ENCODE measurements at places on chromosomes 1 and 21.

- no peak for DNase-seq
These were observed 13.4 kb downstream of the KIF21B start for GRCh38 chr1:201009962-201010645.

GRCh38 chr1:89310505-89310904, 37.8 kb upstream of the GBP5 start:
- DNase-seq, result peak; percentile 64

GRCh38 chr1:183283286-183283685, 97.2 kb downstream of the LAMC2 start:
- DNase-seq, result no peak

DNA sequence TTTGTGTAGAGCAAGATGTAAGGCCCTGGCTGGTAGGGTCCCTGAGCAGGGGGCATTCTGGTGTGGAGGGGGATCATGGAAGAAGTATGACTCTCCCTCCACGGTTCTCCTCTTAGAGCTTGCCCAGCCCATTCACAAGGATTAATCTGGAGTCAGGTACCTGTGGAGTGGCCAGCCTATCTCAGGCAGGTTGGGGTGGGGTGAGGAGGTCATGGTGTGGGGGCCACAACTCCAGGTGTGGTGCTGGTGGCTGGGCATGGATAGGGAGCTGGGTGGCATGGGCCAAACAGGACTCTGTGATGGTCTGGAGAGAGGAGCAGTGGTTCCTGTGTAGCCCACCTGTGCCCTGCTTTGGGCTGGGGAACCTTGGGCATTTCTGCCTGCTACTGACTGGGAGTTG, 32.3 kb downstream of the TMCC2 start:
- DNase-seq, result no peak

- DNase-seq, result no peak
These were observed 9.3 kb downstream of the ZNF672 start for GRCh38 chr1:248847181-248847955.

- DNase-seq, result no peak
These were observed 131.5 kb downstream of the NTNG1 start for GRCh38 chr1:107272321-107272720.

- DNase-seq, result no peak
These were observed 70.9 kb downstream of the APP start for GRCh38 chr21:26099610-26100219.

- no peak for DNase-seq
These were observed 405.6 kb downstream of the NPHP4 start for GRCh38 chr1:5586629-5587028.

- DNase-seq, result no peak
These were observed 25.2 kb upstream of the MAP3K7CL start for GRCh38 chr21:29105218-29105617.

GRCh38 chr1:26070963-26071342, 3.5 kb upstream of the TRIM63 start:
- DNase-seq, result no peak

DNA sequence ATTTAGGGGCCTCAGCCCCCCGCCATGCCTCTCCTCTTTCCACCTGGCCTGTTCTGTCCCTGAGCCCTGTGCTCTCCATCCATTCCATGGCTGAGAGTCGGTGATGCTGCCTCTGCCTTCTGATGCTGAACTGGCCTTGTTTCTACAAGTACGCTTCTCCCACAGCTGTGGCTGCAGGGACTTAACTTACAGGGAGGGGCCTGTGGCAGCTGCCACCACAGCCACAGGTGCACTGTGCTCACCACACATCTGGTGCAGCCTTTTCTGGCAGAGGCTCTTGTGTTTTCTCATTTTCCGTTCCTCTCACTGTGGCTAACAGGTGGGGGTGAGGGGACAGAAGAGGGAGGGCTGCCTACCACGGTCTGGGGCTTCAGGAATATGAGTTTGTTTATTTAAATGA, 4.2 kb downstream of the FMO1 start:
- DNase-seq, result no peak

DNA sequence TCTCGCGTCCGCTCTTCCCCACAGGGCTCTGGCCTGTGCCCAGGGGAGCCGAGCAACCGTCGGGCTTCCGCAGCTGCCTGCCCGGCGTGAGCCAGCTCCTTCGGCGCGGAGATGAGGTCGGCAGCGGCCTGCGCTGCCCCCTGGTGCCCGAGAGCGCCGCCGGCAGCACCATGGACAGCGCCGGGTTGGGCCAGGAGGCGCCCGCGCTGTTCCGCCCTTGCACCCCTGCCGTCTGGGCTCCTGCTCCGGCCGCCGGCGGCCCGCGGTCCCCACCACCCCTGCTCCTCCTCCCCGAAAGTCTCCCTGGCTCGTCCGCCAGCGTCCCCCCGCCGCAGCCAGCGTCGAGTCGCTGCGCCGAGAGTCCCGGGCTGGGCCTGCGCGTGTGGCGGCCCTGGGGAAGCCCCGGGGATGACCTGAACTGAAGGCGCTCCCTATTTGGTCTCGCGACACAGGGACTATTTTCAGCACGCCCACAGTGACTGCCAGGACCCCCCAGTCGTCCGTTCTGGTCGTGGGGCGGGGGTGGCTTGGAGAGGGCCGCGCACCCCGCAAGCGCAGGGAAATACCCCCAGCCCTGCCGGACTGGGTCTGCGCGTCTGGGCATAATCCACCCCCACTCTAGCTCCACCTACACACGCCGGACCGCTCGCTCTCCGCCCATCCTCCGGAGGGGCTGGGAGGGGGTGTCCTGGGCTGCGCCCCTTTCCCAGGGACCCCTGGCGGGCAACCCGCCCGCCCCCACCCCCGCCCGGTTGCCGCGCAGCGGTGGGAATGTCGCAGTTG, 1.3 kb downstream of the HES3 start:
- peak; percentile 82 for DNase-seq

DNA sequence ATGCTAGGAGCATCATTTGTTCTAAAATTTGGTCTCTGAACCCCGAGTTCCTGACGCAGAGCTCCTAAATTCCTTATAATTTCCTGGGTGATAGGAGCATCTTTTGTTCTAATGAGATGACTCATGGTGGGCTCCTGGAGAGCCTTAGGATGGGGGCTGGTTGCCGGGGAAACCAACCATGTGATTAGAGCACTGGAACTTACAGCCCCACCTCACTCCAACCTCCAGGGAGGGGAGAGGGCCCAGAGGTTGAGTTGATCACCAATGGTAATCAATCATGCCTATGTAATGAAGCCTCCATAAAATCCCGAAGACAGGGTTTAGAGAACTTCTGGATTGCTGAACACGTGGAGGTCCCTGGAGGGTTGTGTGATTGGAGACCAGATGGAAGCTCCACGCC, 7.7 kb downstream of the SHISAL2A start:
- DNase-seq, result no peak

DNA sequence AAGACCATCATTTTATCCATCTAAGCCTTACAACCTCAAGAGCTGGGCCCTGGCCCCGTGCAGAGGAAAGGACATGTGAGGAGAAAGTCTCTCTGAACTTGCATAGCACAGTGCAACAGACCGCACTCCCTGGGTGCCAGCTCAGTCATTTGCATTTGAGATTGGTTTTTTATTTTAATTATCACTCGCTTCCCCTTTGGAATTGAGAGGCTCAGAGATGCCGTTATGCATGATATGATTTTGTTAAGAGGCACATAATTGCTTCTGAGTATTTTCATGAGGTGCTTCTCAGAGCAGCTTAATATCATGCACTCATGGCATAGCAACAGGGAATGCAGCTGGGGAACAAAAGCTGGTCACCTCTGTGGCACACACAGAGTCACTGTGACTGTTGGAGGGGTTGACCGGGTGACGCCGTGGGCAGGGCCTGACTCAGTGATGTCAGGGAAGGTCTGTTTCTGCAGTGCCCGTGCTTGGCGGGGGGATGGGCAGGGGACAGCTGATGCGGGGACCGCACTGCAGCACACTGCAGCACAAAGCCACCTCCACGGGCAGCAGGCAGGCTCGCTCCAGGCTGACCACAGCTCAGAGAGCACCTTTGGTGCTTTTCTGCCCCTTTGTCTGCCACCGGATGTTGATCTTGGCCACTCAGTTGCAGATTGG, 43.2 kb upstream of the VAMP3 start:
- DNase-seq, result no peak

GRCh38 chr1:232431748-232432147, 198.2 kb downstream of the SIPA1L2 start:
- DNase-seq, result no peak

DNA sequence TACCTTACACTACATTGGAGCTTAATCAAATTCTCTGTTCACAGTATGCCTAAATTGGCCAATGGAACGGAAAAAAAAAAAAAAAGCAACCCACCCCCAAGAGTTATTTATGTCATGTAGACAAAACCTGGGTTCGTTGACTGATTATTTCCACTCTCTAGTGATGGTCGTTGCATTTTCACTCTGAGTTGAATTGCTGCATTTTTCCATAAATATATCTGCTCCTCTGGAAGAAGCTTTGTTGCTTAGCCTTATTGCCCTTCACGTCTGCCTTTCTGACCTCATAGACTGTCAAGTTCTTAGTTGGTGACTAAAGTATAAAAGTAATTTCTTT, 90.2 kb upstream of the RUNX1 start:
- no peak for DNase-seq

GRCh38 chr1:91821126-91821868, 64.7 kb downstream of the TGFBR3 start:
- no peak for DNase-seq

DNA sequence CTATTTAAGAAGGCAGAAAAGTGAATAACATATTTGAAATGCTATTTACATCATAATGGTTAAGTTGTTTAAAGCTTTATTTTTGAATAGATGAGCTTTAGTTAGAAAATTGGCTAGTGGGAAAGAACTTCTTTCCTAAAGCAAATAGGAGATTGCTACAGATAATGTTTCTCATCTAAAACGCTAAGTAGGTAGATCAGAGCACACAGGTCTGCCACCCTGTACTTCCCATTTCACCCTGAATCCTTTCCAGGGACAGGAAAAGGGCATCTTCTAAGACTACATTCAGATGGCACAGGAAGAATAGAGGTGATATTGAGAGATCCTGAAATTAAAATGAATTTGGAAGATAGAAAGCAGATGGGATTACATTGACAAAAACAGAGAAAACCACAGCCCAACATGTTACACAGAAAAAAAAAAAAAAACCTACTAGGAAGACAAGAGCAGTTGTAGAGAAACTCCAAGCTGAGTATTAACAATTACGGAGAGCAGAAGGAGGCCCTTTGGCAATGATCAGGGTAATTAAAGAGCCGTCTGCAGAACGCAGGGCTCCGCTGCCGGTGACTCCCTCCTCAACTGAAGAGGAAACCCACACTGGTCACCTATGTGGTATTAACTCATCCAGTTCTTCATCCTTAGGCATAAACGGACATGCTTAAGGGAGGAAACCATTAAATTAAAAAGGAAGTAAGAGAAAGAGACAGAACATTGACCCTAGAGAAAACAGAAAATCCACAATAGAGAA, 53.6 kb upstream of the MAP10 start:
- no peak for DNase-seq

GRCh38 chr1:3352299-3352951, 102.0 kb upstream of the ARHGEF16 start:
- DNase-seq, result no peak

DNA sequence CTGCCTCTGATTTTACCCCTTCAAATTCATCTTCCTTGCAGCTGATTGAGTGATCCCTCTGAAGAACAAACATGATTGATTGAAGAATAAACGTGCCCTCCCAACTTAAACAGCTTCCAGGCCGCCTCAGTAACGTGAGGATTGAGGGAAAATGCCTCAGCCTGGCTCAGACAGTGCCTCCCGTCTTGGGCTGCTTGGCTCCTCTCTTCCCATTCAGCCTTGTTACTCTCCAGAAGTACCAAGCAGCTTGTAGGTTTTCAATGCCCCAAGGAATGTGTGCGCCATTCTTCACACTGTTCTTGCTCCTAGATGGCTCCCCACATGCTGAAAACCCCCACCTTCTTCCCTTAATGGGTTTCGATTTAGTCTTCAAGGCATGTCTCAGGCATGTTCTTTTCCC, 51.8 kb downstream of the ST6GALNAC5 start:
- no peak for DNase-seq

- DNase-seq, result no peak
These were observed 54.2 kb downstream of the FOXJ3 start for GRCh38 chr1:42280821-42281220.

DNA sequence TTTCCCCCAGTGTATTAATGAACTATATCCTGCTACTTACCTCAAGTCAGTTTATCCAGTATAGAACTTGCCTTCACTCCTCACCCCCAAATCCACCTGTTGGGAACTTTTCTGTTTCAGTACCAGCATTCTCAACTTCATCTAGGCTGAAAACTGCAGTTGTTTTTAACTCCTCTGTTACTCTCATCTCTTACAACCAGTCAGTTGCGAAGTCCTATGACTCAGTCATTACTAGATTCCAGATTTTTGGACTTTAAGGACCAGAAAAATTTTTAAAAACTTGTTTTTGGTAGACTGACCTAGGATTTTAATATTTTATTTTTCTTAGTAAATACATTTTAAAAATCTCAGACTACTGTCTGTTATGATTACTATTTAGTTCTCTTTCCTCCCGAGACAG, 8.1 kb downstream of the GNAI3 start:
- no peak for DNase-seq

- peak; percentile 53 for DNase-seq
These were observed 12.6 kb upstream of the TNFRSF14 start for GRCh38 chr1:2543543-2544092.

DNA sequence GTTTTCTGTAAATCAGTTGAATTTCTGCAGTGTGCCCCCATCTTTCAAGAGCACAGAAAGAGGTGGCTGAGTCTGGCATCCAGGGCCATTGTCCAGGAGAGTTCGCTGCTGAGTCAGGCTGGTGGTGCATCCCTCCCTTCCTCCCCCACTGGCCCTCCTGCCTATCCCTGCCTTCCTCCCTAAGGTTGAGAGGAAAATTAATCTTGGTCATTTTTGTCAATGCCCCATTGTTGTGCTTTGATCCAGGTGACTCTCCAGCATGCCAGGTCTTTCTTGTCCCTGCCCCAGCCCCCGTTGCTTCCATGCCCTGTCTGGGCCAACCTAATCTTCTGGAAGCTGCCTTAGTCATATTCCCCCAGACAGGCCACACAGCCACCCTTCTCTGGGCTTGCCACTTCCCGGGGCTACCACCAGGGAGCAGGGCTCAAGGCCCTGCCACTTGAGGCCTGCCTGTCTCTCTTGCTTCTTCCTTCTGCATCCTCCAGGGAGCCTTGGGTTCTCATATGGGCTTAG, 26.6 kb downstream of the PROK1 start:
- DNase-seq, result no peak

DNA sequence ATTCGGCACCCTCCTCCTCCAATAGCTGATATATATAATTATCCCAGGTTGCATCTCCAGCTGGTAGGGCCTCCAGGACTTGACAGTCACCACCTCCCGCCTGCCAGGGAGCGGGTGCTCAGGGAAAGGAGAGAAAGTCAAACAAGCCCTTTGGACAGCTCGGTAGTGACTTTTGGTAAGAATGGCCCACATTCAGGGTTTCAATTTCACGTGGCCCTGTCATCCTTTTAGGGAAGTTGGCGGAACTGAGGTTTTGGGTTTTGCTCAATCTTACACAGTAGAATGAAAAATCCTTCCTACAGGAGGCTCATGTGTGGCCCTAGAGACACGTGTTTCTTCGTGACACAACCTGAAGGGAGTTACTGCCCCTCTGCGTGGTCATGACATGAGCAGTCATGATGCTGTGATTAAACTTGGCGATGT, 44.2 kb downstream of the CAPN8 start:
- no peak for DNase-seq

GRCh38 chr21:27372381-27372780, 405.5 kb upstream of the ADAMTS5 start:
- DNase-seq, result no peak
